Mesenteric fat pad (tissue), 1 donor: ENCODE measurements at places on chromosomes 3 and 15. TPM values are rescaled to one million over a fixed set of nuclear protein-coding genes. Genes with fewer than 3 reads are reported as not detected.
A peak's percentile ranks its signal among the peaks of the same experiment; 100 is the strongest.

DALRD3 gene
- 16.0 TPM for total RNA-seq

SLC2A2 gene
- 0.26 TPM for total RNA-seq

GRCh38 chr3:58743296-58743695, 76.7 kb upstream of the FAM3D start:
- no peak for DNase-seq

- no peak for DNase-seq
These were observed 154.2 kb downstream of the MECOM start for GRCh38 chr3:169509359-169509758.

DNA sequence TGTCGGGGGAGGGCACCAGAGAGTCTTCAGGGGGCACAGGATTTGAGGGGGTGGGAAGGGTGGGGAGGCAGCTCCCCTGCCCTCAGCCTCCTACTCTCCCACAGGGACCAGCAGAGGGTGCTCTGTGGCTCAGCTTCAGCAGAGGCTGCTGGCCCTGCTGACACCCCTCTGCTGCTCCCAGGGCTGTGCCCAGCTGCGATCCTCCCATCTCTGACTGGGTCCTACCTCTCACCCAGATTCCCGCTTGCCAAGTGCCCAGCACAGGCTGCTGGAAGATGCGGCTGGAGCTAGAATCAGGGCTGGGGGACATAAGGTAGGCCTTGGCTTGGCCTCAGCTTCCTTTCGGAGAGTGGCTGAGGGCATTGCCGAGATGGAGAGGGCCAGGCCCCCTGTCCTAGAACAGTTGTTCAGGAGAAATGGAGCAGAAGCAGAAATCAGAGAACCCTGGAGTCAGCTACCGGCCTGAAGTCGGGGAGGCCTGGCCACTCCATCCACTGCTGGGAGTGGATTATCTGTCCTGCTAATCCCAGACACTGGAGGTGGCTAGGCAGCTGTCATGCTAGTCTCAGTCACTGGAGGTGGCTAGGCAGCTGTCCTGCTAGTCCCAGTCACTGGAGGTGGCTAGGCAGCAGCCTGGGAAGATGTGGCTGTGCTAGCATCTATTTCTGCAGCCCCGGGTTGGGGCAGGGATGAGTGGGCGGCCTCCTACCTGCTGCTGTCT, 3.9 kb downstream of the GRM2 start:
- DNase-seq: peak; percentile 78

DNA sequence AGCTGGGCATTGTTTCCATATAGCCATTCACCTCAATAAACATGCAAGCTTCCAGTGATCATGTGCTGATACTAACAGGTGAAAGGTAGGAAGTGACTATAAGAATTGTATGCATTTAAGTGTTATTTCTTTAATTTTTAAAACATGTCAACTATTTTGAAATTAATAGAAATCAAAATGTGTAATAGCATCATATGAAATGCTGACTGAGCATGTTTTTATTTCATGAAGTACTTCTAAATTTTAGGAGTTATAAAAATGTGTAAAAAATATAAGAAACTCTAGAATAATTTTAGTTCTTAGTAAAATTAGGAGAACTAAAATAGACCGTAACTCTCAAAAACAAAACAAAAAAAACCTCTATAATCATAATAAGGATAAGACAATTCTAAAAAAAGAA, 229.3 kb upstream of the ARPP21 start:
- DNase-seq: no peak

DNA sequence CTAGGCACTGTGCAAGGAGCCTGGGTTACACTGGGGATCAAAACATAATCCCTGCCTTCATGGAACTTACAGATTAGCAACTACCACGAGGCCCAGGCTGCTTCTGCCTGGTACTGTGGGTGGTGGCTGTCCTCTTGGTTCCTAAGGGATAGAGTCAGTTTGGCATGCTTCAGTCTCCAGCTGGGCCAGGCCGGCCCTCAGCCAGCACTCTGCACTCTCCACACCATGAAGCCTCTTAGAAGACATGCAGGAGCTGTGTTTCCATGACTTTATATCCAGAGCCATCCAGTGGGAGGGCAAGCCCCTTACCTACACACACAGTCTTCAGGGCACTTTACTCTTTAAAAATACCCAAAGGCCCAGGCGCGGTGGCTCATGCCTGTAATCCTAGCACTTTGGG, 54.4 kb downstream of the ATP1B3 start:
- peak; percentile 64 for DNase-seq

- DNase-seq: no peak
These were observed 1.3 kb downstream of the FEM1B start for GRCh38 chr15:68278595-68279405.

GRCh38 chr15:101145362-101145761, 106.5 kb downstream of the CHSY1 start:
- no peak for DNase-seq

GRCh38 chr3:12501360-12502020, 17.2 kb downstream of the TSEN2 start:
- no peak for DNase-seq

DNA sequence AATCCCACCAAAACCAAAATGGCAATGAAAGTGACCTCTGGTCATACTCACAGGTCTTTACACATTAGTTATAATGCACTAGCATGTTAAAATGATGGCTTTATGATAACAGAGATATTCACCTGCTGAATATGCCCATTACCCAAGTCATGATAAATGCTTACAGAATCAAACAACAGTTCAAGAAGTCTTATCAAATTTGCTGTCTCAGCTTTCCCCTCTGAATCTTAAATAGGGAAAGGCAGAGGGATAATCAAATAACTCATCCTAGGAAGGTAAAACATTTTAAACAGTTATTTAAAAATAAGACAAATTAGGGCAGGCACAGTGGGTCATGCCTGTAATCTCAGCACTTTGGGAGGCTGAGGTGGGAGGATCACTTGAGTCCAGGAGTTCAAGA, 52.8 kb upstream of the CRBN start:
- DNase-seq: no peak

DNA sequence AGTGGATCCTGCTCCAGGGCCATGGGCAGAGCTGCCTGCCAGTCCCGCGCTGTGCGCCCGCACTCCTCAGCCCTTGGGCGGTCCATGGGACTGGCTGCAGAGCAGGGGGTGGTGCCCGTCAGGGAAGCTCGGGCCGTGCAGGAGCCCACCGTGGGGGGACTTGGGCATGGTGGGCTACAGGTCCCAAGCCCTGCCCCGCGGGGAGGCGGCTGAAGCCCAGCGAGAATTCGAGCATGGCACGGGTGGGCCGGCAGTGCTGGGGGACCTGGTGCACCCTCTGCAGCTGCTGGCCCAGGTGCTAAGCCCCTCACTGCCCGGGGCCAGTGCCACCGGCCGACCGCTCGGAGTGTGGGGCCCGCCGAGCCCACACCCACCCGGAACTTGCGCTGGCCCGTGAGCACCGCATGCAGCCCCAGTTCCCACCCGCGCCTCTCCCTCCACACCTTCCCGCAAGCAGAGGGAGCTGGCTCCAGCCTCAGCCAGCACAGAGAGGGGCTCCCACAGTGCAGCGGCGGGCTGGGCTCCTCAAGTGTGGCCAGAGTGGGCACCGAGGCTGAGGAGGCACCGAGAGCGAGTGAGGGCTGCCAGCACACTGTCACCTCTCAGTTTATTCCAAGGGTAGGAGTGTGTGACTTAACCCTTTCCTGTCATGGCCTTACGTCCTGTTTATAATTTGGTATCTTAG, 129.3 kb downstream of the TMEM108 start:
- DNase-seq: no peak

GRCh38 chr15:52136442-52136980, 23.9 kb upstream of the BCL2L10 start:
- DNase-seq: peak; percentile 41

DNA sequence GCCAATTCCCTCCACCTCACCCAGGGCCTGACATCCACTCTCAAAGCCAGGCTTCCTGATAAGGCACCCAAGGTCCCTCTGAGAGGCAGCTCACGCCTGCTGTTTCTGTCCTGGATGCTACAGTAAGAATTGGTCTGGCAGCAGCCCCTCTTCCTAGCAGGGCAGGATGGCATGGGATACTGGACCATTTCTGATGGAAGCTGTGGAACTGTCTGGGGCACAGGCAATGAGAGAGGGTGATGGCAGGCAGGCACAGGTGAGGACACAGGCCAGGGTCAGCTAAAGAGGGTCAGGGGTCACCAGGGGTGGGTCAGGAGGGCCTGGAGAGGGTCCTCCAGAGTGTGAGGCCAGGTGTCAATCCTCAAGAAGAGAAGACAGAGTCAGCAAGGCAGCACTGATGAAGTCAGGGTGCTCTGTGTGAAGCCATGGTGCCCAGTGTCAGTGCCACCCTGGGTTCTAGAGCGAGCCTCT, 41.9 kb upstream of the SLC41A3 start:
- no peak for DNase-seq

DNA sequence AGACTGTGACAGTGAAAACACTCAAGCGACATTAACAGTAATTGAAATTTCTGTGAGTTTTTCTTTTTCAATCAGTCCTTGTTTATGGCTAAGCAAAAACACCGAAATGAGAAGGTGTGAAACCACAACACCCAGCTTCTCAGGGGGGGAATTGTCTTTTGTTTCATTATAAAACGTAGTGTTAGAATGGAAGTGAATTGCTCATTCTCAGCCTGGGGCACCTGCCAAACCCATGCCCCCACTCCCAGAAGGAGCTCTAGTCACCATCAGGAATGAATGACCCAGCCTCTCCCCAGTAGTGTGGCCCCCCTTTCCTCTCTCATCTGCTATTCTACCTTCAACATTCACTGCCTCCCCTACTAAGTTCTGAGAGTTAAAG, 185.8 kb upstream of the CFAP20DC start:
- DNase-seq: no peak

DNA sequence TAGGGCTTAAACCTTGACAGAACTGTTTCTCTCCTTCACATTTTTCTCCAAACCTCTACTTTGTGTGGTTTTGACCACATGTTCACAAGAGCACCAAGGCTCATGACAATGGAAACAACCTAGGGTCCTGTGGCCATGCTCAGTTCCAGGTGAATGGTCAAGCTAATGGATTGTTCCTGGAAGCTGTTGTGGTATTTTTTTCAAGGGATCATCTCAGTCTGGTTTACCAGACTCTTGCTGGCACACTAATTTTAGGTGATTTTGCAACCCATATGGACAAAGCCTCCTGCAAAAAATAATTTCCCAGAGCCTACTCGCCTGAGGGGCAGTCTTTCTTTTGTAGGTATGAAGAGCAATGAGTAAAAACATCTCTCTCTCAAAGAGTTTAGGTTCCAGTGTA, 67.2 kb downstream of the LSAMP start:
- DNase-seq: no peak
